Spleen (tissue), 13 donors: ENCODE measurements at places on chromosomes 6 and 20. TPM values are rescaled to one million over a fixed set of nuclear protein-coding genes. Genes with fewer than 3 reads are reported as not detected.

The BPIFB3 gene
- polyA plus RNA-seq = not detected

- H3K27ac ChIP-seq = no peak overlapping the region
- no peaks in the 10 kb centered on the region for H3K4me1 ChIP-seq
- no peak overlapping the region for H3K4me3 ChIP-seq
Observed at GRCh38 chr6:3882866-3883265, 33.7 kb downstream of the FAM50B start.

The AVP gene
- polyA plus RNA-seq = not detected

DNA sequence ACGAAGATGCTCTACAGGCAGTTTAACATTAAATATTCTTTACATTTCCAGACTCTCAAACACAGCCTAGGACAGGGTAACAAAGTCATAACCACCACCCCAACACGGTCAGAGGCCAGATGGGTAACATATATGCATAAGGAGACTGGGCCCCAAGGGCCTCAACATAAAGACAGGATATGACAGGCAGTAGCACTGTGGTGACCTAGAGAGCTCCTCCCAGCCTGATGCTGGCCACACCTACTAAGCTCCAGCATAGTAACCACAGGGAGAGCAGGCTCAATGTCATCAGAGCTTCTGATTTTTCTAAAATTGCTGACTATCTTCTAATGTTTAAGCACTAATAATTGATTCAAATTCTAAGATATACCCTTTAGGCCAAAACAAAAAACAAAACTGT, 21.7 kb downstream of the SMLR1 start:
- no peaks in the 10 kb centered on the region for H3K36me3 ChIP-seq
- no peak overlapping the region for H3K4me3 ChIP-seq
- no peaks in the 10 kb centered on the region for H3K4me1 ChIP-seq
- H3K27me3 ChIP-seq = no peaks in the 10 kb centered on the region

The ADISSP gene
- 31.3 TPM for polyA plus RNA-seq

- H3K27me3 ChIP-seq = peaks cover 8% of the 10 kb centered on the region
- no peak overlapping the region for H3K27ac ChIP-seq
Observed at GRCh38 chr6:1113916-1114540, 197.9 kb upstream of the FOXQ1 start.

DNA sequence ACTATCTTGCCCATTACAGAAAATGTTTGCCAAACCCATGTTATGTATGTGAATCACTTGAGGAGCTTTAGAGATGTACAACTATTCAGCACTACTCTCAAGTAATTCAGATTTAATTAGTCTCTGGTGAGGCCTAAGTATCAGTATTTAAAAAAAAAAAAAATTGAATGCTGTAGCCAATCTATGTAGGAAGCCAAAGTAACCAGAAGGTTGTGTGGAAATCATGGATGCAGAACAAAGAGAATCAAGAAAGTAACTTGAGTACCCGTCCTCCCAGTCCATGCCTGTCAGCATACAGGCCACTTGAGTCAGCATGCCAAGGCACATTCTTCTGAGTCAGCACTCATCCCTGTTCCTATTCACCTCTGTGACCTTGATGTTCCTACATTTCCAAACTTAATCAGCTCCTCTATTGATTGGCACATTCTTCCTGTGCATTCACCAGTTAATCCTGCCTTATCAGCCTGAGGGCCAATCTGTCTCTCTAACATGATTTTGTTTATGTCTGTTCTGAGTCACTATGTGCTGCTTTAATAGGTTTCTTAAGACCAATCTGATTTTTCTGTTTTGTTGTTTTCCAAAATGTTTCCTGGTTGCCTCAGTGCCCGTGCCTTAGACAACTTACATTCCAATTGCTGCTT, 165.6 kb downstream of the KCNQ5 start:
- H3K27me3 ChIP-seq = no peaks in the 10 kb centered on the region
- DNase-seq = no peak
- no peak overlapping the region for H3K27ac ChIP-seq
- H3K4me1 ChIP-seq = no peaks in the 10 kb centered on the region

The PNRC1 gene
- polyA plus RNA-seq = 79.1 TPM

The TOX2 gene
- 3.5 TPM for polyA plus RNA-seq

GRCh38 chr6:13156381-13156780, 172.0 kb downstream of the TBC1D7 start:
- no peaks in the 10 kb centered on the region for H3K4me1 ChIP-seq
- no peaks in the 10 kb centered on the region for H3K36me3 ChIP-seq
- no peak overlapping the region for H3K4me3 ChIP-seq

DNA sequence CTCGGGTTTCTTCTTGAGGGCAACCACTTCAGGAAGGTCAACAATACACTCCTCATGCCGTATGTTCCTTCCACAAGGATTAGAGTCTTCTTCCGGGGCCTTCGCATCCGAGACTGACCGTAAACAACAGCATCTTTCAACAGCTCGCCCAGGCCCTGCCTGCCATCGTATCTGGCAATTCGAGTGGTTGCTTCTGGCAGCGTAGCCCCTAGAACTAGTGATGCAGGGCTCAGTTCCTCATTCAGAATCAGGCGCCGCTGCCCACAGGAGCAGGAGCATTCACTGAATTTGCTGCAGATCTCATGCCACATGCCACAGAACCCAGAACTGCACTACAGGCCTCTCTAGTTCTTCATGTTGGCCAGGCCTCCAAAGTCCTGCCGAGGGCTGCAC, 59.0 kb upstream of the AFDN start:
- H3K4me1 ChIP-seq = no peaks in the 10 kb centered on the region
- no peak overlapping the region for H3K4me3 ChIP-seq
- H3K36me3 ChIP-seq = no peaks in the 10 kb centered on the region
- H3K27ac ChIP-seq = no peak overlapping the region
- H3K27me3 ChIP-seq = no peaks in the 10 kb centered on the region
- DNase-seq = peak; percentile 45

The NRSN1 gene
- 0.03 TPM for polyA plus RNA-seq

The KCNK16 gene
- not detected for polyA plus RNA-seq

DNA sequence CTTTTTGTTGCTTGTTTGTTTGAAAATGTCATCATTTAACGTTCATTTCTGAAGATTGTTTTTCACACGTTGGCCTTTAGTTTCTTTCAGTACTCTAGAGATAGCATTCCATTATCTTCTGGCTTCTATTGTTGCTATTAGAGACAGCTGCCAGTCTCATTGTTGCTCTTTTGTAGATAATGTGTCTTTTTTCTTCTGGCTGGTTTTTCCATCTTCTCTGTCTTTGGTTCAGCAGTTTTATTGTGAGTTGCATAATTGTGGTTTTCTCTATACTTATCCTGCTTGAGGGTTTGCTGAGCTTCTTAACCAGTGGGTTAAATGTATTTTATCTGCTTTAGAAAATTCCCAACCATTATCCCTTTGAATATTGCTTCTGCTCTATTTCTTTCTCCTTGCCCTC, 23.2 kb upstream of the AIG1 start:
- no peak overlapping the region for H3K4me3 ChIP-seq
- H3K36me3 ChIP-seq = no peaks in the 10 kb centered on the region
- H3K27me3 ChIP-seq = no peaks in the 10 kb centered on the region
- no peaks in the 10 kb centered on the region for H3K4me1 ChIP-seq
- DNase-seq = no peak
- H3K27ac ChIP-seq = no peak overlapping the region

GRCh38 chr6:99588618-99589289, 17.9 kb upstream of the PRDM13 start:
- peaks cover 31% of the 10 kb centered on the region for H3K4me1 ChIP-seq
- H3K36me3 ChIP-seq = no peaks in the 10 kb centered on the region
- H3K27ac ChIP-seq = no peak overlapping the region
- peak overlapping the region; percentile 78 for H3K4me3 ChIP-seq
- DNase-seq = peak; percentile 89
- H3K27me3 ChIP-seq = peaks cover 60% of the 10 kb centered on the region

- no peak overlapping the region for H3K4me3 ChIP-seq
- H3K36me3 ChIP-seq = no peaks in the 10 kb centered on the region
- peak overlapping the region; percentile 80 for H3K27ac ChIP-seq
- peaks cover 100% of the 10 kb centered on the region for H3K4me1 ChIP-seq
- no peaks in the 10 kb centered on the region for H3K27me3 ChIP-seq
Observed at GRCh38 chr6:144352331-144352730, 67.2 kb downstream of the UTRN start.

The ERVFRD-1 gene
- not detected for polyA plus RNA-seq

DNA sequence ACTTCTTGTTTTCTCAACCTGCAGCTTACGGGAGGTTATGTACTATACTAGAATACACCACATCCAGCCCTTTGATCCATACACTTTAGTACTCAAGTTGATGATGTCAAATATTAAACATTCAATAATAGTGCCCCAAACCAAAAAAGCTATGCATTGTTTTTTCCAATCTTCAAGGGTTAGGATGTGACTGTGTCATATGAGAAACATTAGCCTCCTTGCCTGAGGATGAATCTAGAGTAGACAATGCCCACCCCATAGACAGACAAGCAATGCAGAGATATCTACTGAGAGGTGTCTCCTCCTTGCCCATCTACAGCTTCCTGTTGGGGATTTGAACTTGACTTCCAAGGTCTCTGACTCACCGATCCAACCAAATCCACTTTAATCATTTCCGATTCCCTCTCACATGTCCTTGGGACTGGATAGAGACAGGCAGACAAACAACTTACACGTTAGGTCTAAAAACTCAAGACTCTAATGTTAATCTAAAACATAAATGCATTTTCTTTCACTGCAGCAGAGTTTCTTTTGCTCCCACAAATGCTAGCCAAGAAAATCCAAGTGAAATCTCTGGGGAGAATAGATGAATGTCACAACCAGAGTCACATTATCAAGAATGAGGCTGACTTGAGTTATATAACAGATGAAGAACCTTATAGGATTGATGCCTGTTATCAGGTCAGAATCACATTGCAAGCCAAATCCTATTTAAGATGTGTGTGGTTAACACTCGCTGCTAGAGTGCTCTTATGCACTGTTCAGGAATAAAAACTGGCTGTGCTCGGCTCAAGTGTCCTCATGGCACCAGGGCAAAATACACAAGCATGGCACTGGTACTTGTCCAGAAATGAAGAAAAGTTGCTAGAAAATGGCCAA, 75.5 kb upstream of the TNFAIP3 start:
- H3K36me3 ChIP-seq = no peaks in the 10 kb centered on the region
- DNase-seq = no peak
- peak overlapping the region; percentile 3 for H3K27ac ChIP-seq
- no peaks in the 10 kb centered on the region for H3K27me3 ChIP-seq
- no peak overlapping the region for H3K4me3 ChIP-seq

The NKX2-2 gene
- polyA plus RNA-seq = not detected

GRCh38 chr6:31639449-31639861, 13.0 kb downstream of the BAG6 start:
- peaks cover 99% of the 10 kb centered on the region for H3K36me3 ChIP-seq
- peak overlapping the region; percentile 7 for H3K27ac ChIP-seq
- no peaks in the 10 kb centered on the region for H3K27me3 ChIP-seq
- H3K4me3 ChIP-seq = no peak overlapping the region

The RUNX2 gene
- 1.8 TPM for polyA plus RNA-seq

DNA sequence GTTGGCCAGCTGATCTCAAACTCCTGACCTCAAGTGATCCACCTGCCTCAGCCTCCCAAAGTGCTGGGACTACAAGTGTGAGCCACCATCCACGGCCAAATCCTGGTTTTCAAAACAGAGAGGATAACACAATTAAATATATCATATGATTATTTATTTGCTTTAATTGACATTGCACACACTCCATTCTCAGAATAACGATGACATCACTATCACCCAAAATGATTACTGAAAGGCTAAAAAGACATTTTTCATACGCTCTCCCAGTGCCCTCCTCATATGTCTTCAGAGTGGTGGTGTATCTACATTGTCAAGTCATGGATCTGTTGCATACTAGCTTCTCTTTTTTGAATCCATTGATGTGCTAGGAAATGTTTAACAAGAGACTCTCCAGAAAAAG, 18.5 kb upstream of the CEP43 start:
- H3K36me3 ChIP-seq = no peaks in the 10 kb centered on the region
- no peak overlapping the region for H3K4me3 ChIP-seq
- no peaks in the 10 kb centered on the region for H3K4me1 ChIP-seq
- H3K27me3 ChIP-seq = no peaks in the 10 kb centered on the region

The SPTLC3 gene
- polyA plus RNA-seq = 0.64 TPM

GRCh38 chr20:13396022-13396421, 174.9 kb downstream of the ISM1 start:
- no peak for DNase-seq
- H3K4me3 ChIP-seq = no peak overlapping the region
- no peak overlapping the region for H3K27ac ChIP-seq
- no peaks in the 10 kb centered on the region for H3K4me1 ChIP-seq

- H3K27ac ChIP-seq = no peak overlapping the region
- no peak overlapping the region for H3K4me3 ChIP-seq
- DNase-seq = no peak
Observed at GRCh38 chr6:143940011-143940597, 68.0 kb downstream of the PLAGL1 start.

DNA sequence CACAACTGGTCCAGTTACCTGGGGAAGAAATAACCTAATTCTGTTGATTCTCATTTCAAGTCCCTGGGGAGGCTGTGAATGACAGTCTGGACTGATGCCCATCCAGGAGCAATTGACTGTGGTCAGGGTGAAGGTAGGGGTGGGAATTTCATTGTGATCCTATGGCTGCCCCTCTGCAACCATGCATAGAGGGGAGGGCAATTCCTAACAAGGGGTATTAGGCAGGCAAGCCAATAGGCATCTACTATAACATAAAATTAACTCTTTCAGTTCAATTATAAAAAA, 44.0 kb upstream of the TRAM2 start:
- no peaks in the 10 kb centered on the region for H3K4me1 ChIP-seq
- DNase-seq = no peak
- H3K4me3 ChIP-seq = no peak overlapping the region
- H3K27ac ChIP-seq = no peak overlapping the region
- H3K36me3 ChIP-seq = no peaks in the 10 kb centered on the region
- H3K27me3 ChIP-seq = no peaks in the 10 kb centered on the region

DNA sequence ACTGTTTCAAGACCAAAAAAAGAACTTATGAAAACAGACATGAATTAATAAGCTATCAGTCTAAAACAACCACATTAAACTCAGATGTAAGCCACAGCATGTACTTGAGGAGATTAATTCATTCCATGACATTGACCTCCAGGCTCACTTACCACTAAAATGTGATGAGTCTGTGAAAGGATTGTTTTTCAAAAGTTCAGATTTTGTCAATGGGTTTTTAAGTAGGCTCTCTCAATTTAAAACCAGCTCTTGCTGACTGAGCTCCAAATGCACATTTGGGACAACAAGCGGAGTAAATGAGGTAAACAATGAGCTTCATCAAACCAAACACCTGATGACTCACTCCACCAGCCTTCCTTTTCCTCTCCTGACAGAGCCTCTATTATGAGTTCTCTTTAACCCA, 197.0 kb downstream of the SIM1 start:
- H3K4me1 ChIP-seq = no peaks in the 10 kb centered on the region
- no peak for DNase-seq
- no peak overlapping the region for H3K27ac ChIP-seq
- no peak overlapping the region for H3K4me3 ChIP-seq
- no peaks in the 10 kb centered on the region for H3K27me3 ChIP-seq

The SYNDIG1 gene
- polyA plus RNA-seq = 1.2 TPM

The ZBTB46 gene
- polyA plus RNA-seq = 14.7 TPM

- no peak overlapping the region for H3K27ac ChIP-seq
- no peaks in the 10 kb centered on the region for H3K4me1 ChIP-seq
- no peak for DNase-seq
- H3K27me3 ChIP-seq = no peaks in the 10 kb centered on the region
- H3K4me3 ChIP-seq = no peak overlapping the region
Observed at GRCh38 chr6:169604076-169604475, 97.8 kb downstream of the WDR27 start.
